ENCODE measurements at places on chromosomes 12 and 14.

- DNase-seq: no peak
These were observed 195.8 kb upstream of the CAND1 start for GRCh38 chr12:67073336-67073735.

- DNase-seq: no peak
These were observed 223.2 kb downstream of the FSCB start for GRCh38 chr14:44283836-44284235.

GRCh38 chr12:92558215-92558773 lies 144.5 kb upstream of the PLEKHG7 start:
- no peak for DNase-seq

- no peak for DNase-seq
These were observed 35.9 kb downstream of the BBS10 start for GRCh38 chr12:76312315-76312714.

- no peak for DNase-seq
These were observed 59.7 kb downstream of the ATP2A2 start for GRCh38 chr12:110340706-110341105.

GRCh38 chr14:76268700-76269099 lies 107.2 kb upstream of the ESRRB start:
- no peak for DNase-seq

GRCh38 chr12:128657378-128657777 lies 166.4 kb downstream of the SLC15A4 start:
- DNase-seq: no peak

DNA sequence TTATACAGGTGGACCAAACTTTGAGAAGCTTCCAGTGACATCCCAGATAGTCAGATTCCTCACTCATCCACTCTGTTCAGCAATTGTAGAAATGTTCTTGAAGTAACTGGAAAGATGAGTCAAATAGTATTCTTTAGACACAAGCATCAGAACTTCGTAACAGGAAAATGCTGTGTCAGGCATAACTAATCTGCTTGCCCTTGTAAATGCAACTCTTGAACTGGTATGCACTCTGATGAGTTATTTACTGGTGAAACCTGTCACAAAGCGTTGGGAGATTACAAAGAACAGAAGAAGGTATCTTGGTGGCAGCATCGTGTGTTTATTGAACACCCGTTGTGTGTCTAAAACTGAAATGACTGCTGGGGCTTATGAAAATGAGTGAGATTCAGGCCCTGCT lies 10.8 kb upstream of the DUSP6 start:
- no peak for DNase-seq

DNA sequence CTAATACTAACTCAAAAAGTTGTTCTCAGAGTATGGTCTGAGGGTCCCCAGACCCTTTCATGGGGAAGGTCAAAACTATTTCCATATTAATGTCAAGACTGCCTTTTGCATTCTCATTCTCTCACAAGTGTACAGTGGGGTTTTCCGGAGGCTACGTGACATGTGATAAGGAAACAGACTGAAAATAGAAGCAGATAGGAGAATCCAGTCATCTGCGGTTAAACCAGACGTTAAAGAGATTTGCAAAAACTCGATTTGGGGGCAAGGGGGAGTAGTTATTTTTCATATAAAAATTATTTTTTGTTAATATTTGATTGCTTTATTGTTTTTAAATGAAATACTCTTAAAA lies 1.0 kb upstream of the NAP1L1 start:
- DNase-seq: no peak

GRCh38 chr12:48446161-48446776 lies 26.1 kb upstream of the ANP32D start:
- DNase-seq: no peak

DNA sequence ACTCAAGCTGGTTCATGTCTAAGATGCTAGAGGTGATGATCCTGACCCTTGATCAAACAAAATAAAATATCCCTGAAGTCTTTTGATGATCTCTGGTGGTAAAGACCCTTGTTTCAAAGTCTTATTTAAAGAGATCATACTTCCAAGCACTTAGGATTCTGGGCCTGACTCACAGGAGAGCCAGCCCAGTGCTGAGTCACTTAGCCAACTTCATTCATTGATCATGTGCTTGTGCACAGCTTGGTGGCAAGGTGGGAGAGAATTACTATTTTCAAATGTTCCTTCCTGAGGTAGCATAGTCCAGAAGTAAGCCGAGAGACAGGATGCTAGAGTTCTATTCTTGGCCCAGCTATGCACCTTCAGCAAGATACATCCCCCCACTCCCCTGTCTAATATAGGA lies 40.6 kb downstream of the SCN8A start:
- no peak for DNase-seq

DNA sequence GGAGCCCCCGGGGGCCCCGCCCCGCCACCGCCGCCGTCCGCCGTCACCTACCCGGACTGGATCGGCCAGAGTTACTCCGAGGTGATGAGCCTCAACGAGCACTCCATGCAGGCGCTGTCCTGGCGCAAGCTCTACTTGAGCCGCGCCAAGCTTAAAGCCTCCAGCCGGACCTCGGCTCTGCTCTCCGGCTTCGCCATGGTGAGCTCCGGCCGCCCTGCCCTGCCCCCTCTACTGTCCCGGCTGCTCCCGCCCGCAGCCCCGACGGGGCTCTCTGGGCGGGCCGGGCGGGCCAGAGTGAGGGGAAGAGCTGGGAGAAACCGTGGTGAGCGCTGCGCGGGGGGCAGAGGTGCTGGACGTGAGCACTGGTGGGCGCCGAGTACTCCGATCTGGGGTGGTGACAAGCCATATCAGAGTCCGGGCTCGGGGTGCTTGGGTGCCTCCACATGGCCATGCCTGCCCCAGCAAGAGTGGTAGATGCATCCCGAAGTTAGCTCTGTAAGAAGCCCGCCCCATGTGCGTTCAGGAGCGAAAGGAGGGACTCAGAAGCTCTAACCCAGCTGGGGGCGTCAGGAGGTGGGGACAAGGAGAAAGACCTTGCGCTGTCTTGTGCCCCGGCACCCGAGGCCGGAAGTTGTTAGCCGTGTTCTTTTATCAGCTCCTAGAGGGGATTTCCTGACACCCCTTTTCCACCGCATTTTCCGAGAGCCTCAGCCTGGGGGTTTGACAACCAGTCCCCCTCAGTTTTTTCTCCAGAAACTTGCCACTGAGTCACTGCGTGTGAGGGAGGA lies 717 bp downstream of the ORAI1 start:
- DNase-seq: no peak

- DNase-seq: no peak
These were observed 26.0 kb upstream of the GLIPR1L2 start for GRCh38 chr12:75364919-75365318.

GRCh38 chr12:99343960-99344359 lies 303.6 kb upstream of the GARIN6 start:
- DNase-seq: no peak

GRCh38 chr14:67409461-67409860 lies 2.5 kb downstream of the PLEK2 start:
- no peak for DNase-seq

GRCh38 chr12:119385659-119386058 lies 51.1 kb downstream of the CCDC60 start:
- no peak for DNase-seq

DNA sequence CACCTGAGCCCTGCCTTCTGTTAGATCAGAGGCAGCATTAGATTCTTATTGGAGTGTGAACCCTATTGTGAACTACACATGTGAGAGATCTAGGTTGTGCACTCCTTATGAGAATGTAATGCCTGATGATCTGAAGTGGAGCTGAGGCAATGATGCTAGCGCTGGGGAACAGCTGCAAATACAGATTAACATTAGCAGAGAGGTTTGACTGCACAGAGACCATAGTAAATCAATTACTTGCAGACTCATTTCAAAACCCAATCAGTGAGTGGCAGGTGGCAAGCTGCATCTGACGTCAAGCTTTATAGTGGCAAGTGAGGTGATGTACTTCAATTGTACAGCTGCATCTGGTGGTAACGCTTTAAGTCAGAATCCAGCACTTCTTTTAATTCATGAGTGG lies 141.6 kb downstream of the GPHN start:
- no peak for DNase-seq

DNA sequence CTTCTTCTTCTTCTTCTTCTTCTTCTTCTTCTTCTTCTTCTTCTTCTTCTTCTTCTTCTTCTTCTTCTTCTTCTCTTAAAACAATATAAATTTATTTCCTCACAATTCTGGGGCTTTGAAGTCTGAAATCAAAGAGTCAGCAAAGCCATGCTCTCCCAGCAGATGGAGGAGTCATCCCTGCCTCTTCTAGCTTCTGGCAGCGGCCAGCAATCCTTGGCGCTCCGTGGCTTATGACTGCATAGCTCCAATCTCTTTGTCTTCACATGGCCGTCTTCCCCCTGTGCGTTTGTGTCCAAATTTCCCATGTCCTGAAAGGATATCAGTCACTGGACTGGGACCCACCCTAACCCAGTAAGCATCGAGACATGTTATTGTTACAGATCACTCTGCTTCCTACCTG lies 22.9 kb downstream of the KCNA1 start:
- no peak for DNase-seq

- DNase-seq: no peak
These were observed 5.3 kb upstream of the RAB35 start for GRCh38 chr12:120121766-120122293.

DNA sequence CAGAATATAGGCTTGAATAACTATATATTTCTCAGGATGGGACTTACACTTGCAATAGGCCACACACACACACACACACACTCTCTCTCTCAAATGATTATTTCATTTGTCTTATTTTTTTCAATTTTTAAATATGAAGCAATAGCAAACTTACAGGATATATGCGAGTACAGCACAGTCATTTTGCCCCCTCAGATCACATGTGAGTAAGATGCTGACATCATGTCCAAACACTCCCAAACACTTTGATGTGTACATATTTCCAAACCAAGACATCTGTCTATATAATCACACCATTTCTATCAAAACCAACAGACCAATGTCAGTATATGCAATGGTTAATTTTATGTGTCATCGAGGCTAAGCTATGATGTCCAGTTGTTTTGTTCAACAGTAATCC lies 1535.9 kb upstream of the FLRT2 start:
- DNase-seq: no peak

- no peak for DNase-seq
These were observed 95.9 kb downstream of the OTOGL start for GRCh38 chr12:80195074-80195726.

GRCh38 chr14:104776961-104777807 lies 18.4 kb downstream of the AKT1 start:
- DNase-seq: no peak

GRCh38 chr14:92942976-92943710 lies 20.2 kb downstream of the CHGA start:
- DNase-seq: no peak

- DNase-seq: no peak
These were observed 21.4 kb upstream of the CKAP4 start for GRCh38 chr12:106269150-106269771.

DNA sequence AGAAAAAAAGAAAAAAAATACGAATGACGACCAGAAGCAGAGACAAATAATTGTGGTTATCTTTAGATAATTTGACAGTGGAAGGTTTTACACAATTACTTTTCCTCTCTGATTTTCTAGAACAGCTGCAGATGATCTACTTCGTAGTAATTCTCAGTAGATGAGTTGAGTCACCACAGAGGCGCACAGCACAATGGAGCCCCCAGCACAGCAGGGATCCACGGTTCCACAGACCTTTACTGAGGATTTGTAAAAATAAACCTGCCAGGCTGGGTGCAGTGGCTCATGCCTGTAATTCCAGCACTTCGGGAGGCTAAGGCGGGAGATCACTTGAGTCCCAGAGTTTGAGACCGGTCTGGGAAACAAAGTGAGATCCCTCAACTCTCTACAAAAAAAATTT lies 29.3 kb downstream of the AMN start:
- DNase-seq: no peak

DNA sequence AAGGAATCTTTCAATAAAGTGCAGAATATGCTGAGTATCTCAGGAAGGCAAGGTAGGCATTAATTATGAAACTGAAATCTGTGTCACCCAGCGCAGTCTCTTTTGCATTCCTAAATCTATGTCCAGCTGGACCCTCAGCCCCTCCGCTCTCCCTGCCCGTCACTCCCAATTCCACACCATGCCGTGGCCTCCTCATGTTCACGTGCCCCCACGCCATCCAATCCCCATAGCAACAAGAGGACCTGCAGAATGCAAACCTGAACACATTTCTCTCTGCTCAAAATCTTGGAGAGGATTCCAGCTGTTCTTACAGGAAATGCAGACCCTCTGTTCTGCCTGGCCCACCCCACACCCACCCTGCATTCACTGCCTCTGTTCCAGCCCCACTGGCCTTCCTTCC lies 35.3 kb downstream of the KDM2B start:
- DNase-seq: no peak

Measured in cortex of kidney (tissue), 1 donor.